ENCODE measurements at places on chromosomes 12 and 14.
A peak's percentile ranks its signal among the peaks of the same experiment; 100 is the strongest.

DNA sequence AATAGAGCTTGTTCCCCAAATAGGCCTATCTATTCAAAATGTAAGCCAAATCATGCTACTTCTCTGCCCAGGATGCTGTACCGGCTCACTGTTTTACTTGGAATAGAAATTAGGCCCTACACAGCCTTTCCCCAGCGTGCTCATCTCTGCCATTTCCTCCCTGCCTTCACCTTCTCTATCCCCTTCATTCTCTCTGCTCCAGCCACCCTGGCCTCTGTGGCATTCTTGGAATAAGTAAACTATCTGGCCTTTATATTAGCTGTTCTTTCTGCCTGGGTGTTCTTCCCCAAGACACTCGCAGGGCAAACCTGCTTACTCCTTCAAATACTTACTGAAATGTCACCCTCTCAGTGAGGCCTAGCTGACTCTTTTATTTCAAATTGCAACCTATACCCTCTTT, 30.9 kb upstream of the DYRK2 start:
- no peak for DNase-seq

DNA sequence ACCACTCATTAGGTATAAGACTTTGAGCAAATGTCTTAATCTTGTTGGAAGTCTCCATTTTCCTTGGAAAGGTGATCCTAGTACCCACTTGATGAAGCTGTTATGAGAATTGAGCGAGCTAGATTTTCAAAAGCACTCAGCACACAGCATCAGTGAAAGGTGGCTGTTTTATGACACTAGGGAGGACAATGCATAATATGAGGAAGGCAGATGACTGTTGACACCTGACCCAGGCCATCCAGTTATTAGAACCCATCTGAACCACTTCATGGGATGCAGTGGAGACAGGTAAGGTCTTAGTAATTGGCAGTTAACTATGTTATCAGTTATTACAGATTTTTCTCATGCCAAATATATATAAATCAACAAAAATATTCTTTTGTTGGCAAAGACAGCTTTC, 369.9 kb upstream of the PDE3A start:
- DNase-seq, result no peak

- DNase-seq, result no peak
Measured at GRCh38 chr12:99284161-99284560, 363.4 kb upstream of the GARIN6 start.

DNA sequence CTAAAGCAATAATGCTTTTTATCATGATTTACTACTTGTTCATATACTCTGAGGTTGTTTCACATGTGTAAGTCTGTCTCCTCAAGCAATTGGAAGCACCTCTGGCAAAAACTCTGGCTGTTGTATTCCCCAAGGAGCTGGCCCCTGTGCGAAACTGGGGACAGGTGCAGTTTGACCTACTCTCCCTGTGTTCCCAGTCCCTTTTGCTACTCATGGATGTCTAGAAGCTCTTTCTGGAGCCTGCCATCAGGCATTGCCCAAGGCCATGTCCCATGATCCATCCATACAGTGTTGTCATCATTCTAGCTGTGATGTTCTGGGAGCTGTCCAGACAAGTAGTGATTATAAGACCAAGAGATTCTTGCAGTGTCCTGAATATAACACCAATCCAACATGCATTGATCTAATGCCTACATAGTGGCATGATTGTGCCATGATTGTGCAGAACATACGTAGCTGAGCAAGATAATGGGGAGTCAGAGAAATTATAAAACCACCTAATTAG, 14.9 kb downstream of the AKAP6 start:
- DNase-seq, result no peak

DNA sequence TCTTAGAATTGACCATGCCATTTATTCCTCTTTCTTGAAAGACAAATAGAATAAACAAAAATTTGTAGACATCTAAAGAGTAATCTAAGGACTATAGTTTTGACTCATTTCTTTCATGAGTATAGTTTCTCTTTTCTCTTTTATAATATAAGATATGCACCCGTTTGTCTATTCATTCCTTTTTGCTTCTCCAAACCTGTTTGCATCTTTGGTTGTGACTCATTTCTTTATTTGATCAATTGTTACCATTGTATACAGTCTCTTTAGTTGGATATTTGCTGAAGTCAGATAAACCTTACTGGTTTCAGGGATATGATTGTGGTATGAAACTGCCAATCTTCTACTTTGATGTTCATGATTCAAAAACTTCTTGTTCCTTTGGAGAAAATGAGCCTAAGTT, 268.7 kb downstream of the FBXL14 start:
- DNase-seq, result no peak

DNA sequence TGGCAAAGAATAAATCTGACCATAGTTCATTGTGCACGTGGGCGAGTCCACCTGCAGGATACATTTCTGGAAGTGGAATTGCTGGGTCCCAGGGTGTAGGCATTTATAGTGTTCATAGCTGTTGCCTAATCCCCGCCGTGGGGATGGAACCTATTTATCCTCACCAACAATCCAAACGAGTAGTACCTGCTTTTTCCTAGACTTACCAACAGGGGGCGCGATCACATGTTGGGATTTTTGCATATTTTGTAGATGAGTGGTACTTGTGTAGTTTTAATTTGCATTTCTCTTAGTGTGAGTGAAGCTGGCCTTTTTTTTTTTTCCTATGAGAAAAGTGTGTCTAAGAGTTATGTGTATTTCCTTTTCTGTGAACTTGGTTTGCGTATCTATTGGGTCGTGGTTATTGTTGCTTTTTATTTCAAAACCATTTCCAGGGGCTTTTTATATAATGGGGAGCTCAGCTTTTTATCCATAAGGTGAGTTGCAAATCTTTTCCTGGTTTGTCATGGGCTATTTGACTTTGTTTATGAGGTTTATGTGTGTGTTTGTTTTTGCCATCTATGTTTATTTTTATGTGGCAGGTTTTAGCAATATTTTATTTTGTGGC, 67.2 kb downstream of the CCDC92 start:
- DNase-seq, result peak; percentile 49

- DNase-seq, result no peak
Measured at GRCh38 chr12:74722709-74723108, 185.1 kb downstream of the ATXN7L3B start.

- no peak for DNase-seq
Measured at GRCh38 chr12:119178544-119179334, at the start of gene HSPB8. Gene HSPB8 (plus strand): TSS chr12:119178931. CDS start chr12:119179313, 382 bp downstream.

- DNase-seq, result no peak
Measured at GRCh38 chr12:127108360-127109215, 1158.4 kb upstream of the TMEM132C start.

DNA sequence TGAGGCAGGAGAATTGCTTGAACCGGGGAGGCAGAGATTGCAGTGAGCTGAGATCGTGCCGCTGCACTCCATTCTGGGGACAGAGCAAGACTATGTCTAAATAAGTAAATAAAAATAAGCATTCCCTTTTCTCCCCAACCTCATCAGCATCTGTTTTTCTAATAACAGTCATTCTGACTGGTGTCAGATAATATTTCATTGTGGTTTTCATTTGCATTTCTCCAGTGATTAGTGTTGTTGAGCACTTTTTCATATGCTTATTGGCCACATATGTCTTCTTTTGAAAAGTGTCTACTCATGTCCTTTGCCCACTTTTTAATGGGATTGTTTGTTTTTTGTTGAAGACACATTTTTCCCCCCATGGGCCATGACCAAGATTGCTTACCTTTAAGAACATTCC, 243.2 kb downstream of the ADAMTS20 start:
- DNase-seq, result no peak

GRCh38 chr14:103698380-103699260, 16.6 kb downstream of the XRCC3 start:
- no peak for DNase-seq

GRCh38 chr12:85310456-85311076, 30.5 kb downstream of the ALX1 start:
- DNase-seq, result no peak

DNA sequence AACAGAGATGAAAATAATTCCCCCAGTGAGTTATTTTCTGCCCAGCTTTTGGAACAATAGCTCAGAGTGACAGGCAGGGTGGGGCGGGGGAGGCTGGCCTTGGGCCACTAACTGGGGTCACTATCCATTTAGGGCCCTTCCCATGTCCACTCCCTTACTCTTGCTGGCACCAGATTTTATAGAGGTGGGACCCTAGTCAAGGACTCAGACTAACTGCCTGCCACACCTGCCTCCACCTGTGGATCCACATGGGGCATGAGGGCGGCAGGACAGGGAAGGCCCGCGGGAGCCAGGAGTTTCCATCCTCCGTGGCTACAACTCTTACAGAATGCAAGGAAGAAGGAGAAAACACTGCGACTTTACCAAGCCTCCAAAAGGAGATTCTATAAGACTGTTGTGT, 10.1 kb downstream of the VDR start:
- DNase-seq, result no peak
